ENCODE measurements at places on chromosomes 11 and 22.

GRCh38 chr11:7677071-7677470 is 3.8 kb upstream of the CYB5R2 start:
- DNase-seq: no peak

GRCh38 chr11:114340311-114341131 is 44.3 kb downstream of the NNMT start:
- DNase-seq: no peak

DNA sequence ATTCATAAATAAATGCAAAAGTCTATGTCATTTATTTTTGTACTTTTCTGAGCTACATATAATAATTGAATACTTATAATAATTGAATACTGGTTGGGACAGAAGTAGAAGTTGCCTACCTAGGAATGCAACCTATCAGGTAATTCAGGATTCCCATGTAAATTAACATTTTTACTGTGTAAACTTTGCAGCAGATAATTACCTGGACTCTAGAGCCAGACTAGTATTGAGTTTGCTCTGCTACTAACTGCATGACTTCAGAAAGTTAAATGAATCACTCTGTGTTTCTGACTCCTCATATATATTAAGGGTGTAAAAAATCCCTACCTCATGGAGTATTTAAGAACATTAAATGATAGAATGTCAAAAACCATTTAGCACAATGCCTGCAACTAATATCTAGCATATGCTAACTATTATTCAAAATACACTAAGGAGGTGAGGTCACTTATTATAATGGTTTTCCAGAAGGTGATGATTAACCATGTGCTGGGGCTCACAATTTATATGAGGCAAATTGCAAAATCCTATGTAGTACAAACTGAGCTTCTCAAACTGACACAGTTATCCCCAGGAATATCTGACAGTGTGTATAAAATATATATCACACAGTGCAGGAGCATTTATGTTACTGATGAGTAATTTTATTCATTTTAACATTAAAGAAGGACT is 138.1 kb upstream of the ANO3 start:
- DNase-seq: no peak

- DNase-seq: no peak
Measured at GRCh38 chr22:49569286-49570031, 258.2 kb downstream of the BRD1 start.

DNA sequence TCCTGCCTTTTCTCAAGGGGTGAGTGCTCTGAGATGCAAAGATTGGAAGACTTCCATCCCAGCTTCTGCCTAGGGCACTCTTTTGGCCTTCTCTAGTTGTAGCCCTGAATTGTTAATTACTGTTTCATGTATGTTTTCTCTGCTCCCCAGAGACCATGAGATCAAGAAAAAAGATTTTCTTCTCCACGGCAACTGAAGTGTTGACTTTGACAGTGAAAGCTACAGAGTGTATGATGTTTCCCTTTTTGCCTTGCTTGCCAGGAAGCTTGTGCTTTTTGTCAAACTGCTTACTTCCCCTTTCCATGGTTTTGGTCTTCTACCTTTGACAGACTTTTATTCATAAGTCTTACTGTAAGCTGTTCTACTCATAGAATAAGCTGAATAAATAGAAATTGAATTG is 23.3 kb upstream of the EIF3D start:
- no peak for DNase-seq

DNA sequence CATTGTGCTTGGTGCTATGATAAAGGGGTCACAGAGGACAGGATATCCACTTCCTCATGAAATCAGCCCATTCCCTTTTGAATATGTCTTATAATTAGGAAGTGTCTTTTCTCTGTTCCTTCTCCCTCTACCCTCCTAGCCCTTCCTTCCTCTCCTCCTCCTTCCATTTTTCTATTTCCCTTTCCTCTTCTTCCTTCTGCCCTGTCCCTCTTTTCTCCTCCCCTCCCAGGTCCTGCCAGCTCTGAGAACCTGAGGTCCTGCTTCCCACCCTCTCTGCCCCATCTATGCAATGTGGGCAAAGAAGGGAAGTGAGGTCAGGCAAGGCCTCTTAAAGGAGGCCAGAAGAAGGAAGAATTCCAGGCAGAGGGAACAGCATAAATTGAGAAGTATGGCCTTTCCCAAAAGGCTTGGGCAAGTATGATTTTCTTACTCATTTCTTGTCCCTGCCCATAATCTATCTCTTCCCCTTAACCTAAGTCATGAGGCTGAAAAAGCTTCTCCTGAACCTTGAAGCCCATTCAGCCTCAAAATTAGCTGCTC is 7.7 kb upstream of the UBASH3B start:
- DNase-seq: no peak

GRCh38 chr11:1966531-1966930 is 19.4 kb downstream of the MRPL23 start:
- DNase-seq: no peak

DNA sequence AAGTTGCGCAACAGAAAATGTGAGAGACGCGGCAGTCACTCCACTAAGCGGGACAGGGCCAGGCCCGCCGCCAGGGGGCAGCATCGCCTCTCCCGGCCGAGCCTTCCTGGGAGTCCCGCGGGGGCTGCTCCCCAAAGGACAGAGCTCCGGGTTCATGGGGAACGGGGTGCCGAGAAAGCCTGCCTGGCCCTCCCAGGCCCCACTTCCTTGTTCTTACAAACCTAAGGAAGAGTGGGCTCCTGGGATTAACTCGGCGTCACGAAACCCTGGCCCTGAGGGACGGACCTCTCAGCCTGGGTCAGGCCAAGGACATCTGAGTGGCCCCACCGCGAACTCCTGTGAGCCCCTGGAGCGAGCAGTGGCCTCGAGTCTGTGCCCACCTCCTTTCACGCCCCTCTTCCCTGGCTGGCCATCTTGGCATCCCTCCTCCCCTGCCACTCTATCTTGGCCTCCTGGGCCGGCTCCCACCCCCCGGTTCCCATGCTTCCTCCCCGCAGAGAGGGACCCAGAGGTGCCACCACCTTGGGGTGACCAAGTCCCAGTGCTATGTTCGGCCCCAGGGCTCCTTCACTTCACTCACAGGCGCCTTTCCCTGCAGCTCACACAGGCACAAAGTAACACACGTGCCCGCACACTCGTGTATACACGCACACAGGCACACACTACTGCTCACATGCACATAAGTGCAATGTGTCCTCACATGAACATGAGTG is 99.9 kb upstream of the FGF3 start:
- DNase-seq: peak; percentile 58

DNA sequence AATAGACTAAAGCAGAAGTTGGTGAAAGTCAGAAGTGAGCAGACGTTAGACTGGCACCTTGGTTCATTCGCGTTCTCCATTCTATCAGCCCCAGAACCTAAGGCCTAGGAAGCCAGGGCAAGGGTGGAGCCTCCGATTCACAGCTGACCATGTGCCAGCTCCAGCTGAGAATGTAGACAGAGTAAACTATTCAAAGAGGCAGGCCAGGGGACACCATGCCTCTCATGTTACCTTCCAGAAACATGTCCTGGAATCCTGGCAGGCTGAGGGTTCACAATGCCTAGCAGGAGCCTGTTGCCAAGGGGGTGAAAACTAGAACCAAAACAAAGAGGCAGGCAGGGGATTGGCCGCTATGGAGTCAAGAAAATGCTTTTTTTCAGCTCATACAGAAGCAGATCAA is 224.4 kb upstream of the POU2AF2 start:
- DNase-seq: no peak

GRCh38 chr11:46252373-46252914 is 25.0 kb upstream of the CREB3L1 start:
- no peak for DNase-seq

- DNase-seq: no peak
Measured at GRCh38 chr11:102994105-102994504, 38.6 kb upstream of the MMP13 start.

Measured in stimulated activated CD4-positive, alpha-beta T cell treated with anti-CD3 and anti-CD28 coated beads, Interleukin-1b, Interleukin-23, amount 100 ng/mL, for 1 hour (primary cell).